NCI-H2029 (cell line): ENCODE measurements at places on chromosomes 11 and 22.

DNA sequence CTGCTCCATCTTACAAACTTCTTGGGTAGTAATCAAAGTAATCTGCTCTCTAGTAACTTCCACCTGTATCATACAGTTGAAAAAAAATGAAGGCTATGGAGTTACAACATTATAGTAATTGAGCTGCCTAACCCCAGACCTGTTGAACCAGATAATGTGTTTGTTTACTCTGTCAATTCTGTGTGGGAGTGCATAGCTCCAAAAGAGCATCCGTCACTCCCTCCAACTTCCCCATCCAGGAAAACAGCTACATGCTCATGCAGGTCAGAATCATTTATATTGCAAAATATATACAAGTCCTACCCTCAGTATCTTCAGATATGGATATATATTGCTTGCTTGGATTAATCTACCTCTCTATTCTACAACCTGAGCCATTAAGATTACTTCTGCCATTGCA is 244.0 kb upstream of the ANO5 start:
- DNase-seq = no peak

- peak; percentile 75 for DNase-seq
These were observed 5.0 kb downstream of the RPS19BP1 start for GRCh38 chr22:39527481-39527961.

DNA sequence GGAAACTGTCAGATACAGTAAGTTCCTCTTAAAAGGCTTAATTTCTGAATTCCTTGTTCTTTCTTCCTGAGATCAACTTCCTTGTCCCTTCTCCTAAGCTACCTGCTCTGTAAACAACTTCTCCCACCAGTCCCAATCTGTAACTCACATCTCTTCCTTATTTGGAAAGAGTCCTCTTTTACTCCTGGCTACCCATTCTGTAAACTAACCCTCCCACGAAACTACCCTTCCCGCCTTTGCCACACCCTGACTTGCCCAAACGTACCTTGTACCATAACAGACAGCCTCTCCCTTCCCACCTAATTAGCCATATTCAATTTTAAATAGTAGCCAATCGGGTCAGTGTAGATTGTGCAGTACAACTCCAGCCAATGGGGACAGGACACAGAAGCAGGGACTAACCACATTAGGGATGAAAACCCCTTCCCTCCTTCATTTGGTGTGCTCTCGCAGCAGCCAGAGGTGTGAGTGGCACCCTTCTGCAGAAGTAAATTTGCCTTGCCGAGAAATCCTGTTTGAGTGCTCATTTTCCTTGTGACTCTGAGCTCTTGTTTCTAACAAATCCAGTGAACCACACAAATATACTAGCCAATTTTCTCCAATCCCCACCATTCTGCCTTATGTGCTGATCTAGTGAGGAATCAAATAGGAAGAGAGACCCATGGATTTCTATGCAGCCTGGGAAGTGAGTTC is 49.5 kb downstream of the ZNF280B start:
- no peak for DNase-seq

- DNase-seq = peak; percentile 37
These were observed 6.0 kb downstream of the MALAT1 start for GRCh38 chr11:65504674-65505465.

- DNase-seq = no peak
These were observed 387.1 kb downstream of the SOX6 start for GRCh38 chr11:15969281-15969680.

GRCh38 chr11:92766698-92767097 is 202.8 kb upstream of the MTNR1B start:
- DNase-seq = no peak

- no peak for DNase-seq
These were observed 11.9 kb downstream of the SHANK3 start for GRCh38 chr22:50684501-50684900.

- no peak for DNase-seq
These were observed 129.1 kb upstream of the ARHGAP42 start for GRCh38 chr11:100557830-100558611.

- DNase-seq = peak; percentile 68
These were observed 28.0 kb downstream of the MOB2 start for GRCh38 chr11:1458340-1459218.

- no peak for DNase-seq
These were observed 18.1 kb downstream of the MRGPRD start for GRCh38 chr11:68962527-68963250.

GRCh38 chr11:16318320-16318719 is 38.0 kb downstream of the SOX6 start:
- DNase-seq = no peak

GRCh38 chr11:45444796-45445195 is 158.7 kb upstream of the SYT13 start:
- DNase-seq = peak; percentile 8

- no peak for DNase-seq
These were observed 116.4 kb upstream of the B3GAT1 start for GRCh38 chr11:134528453-134528852.

DNA sequence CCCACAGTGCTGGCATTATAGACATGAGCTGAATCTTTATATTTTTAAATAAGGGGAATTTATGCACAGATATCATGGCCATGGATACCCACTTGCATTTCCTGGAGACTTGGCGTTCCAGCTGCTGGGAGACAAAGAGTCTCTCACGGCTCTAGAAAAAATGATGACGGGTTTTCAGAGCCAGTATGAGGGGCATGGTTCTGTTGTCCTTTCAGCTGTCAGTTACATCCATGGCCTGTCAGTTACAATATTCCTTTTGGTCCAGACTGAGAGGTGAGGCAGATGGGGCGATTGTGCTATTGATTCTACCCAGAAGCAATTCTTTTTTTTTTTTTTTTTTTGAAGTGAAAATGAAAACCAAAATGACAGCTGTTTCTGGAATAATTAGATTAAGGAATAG is 29.7 kb downstream of the USH1C start:
- no peak for DNase-seq

DNA sequence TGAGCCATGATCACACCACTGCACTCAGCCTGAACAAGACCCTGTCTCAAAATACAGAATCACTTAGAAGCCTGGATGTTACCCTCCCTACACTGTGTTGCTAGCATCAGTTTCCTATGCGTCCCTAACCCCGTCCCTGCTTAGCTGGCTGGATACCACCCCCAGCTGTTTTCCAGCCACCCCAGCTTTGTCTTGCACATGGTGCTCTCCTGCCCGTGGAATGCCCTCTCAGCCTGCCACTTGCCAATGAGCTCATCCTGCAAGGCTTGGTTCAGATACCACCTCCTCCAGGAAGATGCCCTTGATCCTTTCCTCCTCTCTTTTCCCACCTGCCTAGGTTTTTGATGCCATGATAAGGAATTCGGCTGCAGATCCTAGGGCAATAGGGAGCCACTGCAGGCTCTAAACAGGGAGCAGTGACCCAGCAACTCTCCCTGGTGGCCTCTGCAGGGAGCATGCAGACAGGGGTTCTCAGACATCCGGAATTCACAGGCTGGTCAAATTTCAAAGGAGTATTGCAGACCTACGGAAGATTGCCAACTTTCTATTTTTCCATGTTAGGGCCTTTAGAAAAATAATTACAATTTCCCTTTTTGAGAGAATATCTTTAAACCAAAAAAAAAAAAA is 52.7 kb upstream of the WNT7B start:
- DNase-seq = no peak

DNA sequence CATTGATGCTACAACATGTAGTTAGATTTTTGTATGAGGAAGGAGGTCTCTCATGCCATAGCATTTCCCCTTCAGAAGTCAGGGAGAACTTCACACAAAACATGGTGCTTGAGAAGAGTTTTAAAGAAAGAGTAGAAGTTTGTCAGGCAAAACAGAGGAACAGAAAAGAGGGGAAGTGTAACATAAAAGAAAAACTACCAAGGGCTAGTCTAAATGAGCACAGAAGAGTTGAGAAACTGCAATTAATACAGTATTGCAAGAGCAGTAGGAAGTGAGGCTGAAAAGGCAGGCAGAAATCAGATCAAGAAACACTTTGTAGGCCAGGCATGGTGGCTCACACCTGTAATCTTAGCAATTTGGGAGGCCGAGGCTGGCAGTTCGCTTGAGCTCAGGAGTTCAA is 61.0 kb downstream of the FAM168A start:
- DNase-seq = no peak

- DNase-seq = no peak
These were observed 126.8 kb downstream of the PHF21B start for GRCh38 chr22:44883011-44883421.

DNA sequence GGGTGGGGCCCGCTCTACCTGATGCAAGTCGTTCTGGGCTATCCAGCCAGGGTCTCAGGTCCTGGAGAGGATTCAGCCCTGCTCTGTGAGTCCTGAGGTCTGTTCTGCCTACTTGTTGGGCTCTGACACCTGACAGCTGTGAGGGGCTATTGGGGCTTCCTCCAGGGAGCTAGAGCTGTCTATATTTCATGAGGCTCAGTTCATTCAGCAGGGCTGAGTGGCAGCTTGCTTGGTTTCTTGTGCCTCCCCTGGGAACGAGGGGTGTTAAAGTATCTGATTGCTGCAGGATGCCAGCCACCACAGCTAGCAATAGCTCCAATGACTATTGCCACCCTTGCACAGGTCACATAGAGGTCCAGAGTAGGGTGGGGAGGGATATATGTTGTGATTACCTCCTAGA is 26.7 kb downstream of the INSC start:
- DNase-seq = no peak

GRCh38 chr11:13210424-13210823 is 67.2 kb upstream of the BMAL1 start:
- DNase-seq = peak; percentile 47

GRCh38 chr11:63015521-63016215 is at the start of gene SLC22A8:
TSS of gene SLC22A8 (minus strand) at chr11:63015841. CDS start at chr11:63014958, 883 bp downstream.
- DNase-seq = no peak

- no peak for DNase-seq
These were observed 234.3 kb upstream of the POU2AF2 start for GRCh38 chr11:111011275-111011594.
